ENCODE measurements at places on chromosomes 7 and 10.

DNA sequence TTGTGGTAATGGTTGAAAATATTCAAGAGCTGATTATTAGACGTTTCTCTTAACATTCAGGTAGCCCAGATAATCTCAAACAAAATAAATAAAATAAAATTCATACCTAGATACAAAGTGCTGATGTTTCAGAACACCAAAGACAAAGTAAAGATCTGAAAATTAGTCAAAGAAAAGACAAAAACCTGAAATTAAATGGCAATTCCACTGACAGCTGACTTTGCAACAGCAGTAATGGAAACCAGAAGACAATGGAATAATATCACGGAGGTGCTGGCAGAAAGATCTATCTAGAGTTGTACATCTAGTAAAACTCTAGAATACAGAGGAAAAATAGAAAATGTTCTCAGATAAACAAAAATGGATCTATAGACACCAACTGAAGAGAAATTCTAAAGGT, 58.0 kb upstream of the IKZF1 start:
- DNase-seq: no peak

- DNase-seq: no peak
These were observed 15.6 kb downstream of the NCOA4 start for GRCh38 chr10:46014683-46015405.

DNA sequence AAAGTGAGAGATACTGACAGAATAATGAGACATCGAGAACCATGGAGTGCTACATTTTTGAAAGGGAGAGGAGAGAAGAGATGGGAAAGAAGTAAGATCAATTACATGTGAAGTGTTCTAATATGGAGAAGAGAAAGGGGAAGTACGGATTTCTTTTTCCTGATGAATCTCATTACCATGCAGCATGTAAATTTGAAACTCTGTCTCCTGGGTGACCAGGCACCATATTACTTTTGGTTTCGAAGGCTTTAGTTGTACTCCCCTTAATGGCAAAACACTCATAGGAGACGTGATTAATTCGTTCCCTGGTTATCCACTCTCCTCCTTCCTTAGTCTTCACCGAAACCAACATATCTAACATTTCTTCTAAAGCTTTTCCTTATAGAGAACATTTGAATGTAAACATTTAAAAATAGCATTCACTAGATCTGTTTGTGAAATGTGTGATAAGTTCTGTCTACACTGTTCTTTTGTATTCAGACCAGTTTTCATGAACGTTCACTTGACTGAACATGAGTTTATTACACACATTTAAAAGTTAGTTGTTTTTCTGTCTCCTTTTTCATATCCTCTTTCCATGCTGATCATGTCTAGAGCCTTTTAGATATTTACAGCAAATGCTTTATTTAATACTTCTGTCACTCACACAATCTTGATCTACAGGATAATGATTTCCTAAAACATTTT, 80.2 kb upstream of the MSRB2 start:
- no peak for DNase-seq

- no peak for DNase-seq
These were observed 44.5 kb upstream of the CHCHD3 start for GRCh38 chr7:133126422-133126821.

DNA sequence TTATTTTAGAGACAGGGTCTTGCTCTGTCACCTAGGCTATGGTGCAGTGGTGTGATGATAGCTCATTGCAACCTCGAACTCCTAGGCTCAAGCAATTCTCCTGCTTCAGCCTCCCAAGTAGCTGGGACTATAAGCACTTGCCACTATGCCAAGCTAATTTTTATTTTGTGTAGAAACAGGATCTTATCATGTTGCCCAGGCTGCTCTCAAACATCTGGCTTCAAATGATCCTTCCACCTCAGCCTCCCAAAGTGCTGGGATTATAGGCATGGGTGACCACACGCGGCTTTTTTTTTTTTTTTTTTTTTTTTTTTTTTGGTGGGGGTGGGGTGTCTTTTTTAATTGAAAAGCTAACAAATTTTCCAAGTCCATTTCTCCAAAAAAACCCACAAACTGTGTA, 18.4 kb downstream of the HPS6 start:
- DNase-seq: no peak

- DNase-seq: no peak
These were observed 497.4 kb downstream of the RPS24 start for GRCh38 chr10:78531088-78531487.

DNA sequence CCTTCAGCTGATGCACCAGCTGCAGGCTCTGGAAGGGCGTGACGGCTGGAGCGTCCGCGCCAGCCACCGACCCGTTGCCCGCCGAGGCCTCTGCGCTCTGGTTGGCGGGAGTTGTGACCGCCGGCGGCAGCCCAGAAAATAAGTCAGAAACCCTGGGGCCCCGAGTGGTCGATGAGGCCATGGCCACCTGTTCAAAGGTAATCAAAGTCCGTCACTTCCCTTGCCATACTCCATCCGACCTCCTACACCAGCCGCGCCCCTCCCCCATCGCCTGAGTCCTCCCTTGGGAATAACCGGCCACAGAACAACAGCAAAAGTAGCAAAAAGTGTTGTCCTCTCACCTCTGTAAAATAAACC, 406 bp downstream of the PRLHR start:
- DNase-seq: no peak

- peak; percentile 70 for DNase-seq
These were observed 2.2 kb downstream of the MEOX2 start for GRCh38 chr7:15684111-15684800.

DNA sequence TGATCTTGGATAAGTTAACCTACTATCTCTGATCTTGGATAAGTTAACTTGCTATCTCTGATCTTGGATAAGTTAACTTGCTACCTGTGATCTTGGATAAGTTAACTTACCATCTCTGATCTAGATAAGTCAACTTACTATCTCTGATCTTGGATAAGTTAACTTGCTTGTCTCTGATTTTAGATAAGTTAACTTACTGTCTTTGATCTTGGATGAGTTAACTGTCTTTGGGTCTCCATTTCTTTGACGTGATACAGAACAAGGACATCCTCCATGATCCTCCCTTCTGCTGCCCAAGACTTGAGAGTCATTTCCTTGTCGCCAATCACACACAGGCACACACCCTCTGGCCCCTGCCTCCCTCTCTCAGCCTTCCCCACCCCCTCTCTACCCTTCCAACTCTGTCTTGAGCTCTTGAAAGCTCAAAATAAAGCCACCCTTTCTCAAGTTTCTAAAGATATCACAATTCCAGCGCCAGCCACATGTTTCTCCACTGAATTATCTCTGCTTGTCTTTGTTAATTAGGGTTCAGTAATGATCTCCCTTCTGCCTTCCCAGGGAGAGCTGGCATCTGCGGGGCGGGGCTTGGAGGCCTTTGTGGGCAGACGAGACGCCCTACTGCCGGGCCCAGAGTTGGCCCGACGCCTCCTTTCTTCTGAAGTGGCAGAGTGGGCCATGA, 85.1 kb upstream of the GTF2I start:
- no peak for DNase-seq

GRCh38 chr7:82605247-82605864, 161.8 kb upstream of the CACNA2D1 start:
- peak; percentile 79 for DNase-seq

- no peak for DNase-seq
These were observed 36.0 kb upstream of the DLD start for GRCh38 chr7:107854989-107855388.

- no peak for DNase-seq
These were observed 117.5 kb downstream of the SORBS1 start for GRCh38 chr10:95443636-95444035.

- no peak for DNase-seq
These were observed 629 bp upstream of the DNAJC9 start for GRCh38 chr10:73247509-73248258.

DNA sequence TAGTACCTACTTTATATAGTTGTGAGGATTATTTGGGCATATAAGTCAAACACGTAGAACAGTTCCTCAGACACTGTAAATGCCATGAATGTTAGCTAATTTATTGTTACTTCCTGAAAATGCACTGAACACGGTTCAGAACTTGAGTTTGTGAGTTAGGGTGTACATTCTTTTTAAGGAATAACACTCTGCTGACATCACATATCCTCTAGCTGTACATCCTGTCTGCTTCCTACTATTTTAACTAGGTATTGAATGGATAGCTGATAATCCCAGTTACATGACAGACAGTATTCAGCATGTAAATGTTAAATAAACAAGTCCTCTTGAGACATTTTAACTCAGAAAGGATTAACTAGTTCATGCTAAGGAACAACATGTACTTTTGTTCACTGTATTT, 16.0 kb downstream of the SAMD8 start:
- no peak for DNase-seq

DNA sequence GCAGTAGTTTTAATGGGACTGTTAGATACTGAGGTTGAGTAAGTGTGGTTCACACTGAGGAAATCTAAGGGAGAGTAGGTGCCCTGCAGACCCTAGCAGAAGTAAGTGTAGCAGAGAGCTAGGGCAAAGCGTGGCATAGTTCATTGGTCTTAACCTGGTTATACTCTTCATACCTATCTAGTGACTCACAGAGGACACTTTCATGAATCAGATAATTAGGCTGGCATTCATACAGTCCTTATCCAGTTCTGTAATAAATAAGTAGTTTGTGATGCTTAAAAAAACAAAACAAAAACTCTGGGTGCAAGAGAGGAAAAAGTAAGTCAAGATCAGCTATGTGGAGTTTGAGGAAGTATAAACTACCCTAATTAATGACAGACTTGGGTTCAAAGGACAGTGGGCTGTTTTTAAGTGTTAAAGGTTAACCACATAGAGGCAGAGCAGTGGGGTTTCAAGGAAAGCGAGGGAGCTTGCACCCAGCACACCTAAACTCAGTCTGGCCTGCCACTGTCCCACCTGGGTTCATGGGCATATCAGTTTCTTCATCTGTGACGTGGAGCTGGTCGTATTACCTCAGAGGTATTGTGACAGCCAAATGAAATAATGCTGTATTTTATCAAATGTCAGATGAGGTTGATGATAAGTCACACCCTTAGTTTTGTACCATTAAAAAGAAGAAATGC, 27.1 kb downstream of the LMTK2 start:
- no peak for DNase-seq

DNA sequence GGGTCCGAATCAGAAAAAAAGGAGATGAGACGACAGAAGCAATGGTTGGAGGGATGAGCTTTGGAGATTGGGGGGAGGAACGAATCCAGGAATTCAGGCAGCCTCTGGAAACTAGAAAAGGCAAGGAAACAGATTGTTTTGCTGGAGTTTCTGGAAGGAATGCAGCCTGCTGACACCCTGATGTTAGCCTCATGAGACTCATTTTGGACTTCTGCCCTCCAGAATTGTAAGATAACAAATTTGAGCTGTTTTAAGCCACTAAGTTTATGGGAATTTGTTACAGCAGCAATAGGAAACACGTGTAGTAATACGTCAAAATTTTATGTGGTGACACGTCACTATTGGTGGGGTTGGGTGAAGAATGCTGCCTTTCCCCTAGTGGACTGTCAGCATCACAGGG, 25.6 kb upstream of the NPS start:
- DNase-seq: no peak

- peak; percentile 11 for DNase-seq
These were observed 786 bp upstream of the CNOT4 start for GRCh38 chr7:135510592-135511183.

GRCh38 chr7:36547416-36547815, 157.8 kb downstream of the ANLN start:
- no peak for DNase-seq

DNA sequence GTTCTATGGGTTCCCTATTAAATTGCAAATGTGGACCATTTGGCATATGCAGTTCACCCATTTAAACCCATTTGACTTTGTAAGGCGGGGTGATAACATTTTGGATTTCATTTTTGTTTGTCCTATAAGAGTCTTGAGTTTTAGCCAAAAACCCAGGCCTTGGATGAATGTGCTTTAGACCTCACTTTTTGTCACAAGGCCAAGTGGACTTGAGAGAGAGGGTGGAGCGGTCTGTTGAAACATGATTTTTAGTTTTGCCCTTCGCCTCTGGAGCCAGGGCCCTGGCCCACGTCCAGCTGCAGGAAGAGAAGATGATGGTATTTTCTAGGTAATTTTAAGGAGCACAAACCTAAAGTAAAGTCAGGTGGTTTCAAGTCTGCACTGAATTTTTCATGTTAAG, 260.1 kb downstream of the SLC25A13 start:
- DNase-seq: no peak

GRCh38 chr7:14738086-14738485, 164.5 kb downstream of the DGKB start:
- no peak for DNase-seq

- no peak for DNase-seq
These were observed 128.5 kb upstream of the TNRC18 start for GRCh38 chr7:5552123-5552522.

DNA sequence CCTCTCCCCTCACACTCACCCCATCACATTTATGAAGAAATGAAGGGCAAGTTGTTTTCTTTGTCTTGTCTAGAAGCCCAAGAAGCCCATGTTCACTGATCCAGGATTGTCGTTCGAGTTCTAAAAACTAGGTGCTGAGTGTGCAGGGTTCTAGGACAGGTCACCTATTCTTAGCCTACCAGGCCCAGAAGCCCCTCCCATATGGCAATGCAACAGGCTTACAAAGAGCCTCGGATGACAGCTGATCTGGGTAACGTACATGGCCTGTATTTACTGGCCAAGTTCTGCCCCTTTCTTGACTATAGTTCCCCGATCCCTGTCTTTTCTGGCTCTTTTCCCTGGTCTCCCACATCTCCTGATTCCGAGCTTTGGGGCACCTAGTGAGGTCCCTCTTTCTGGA, 160.9 kb downstream of the FZD1 start:
- DNase-seq: no peak

- DNase-seq: no peak
These were observed 717.5 kb upstream of the LRRN3 start for GRCh38 chr7:110373416-110373815.

- DNase-seq: no peak
These were observed 278.2 kb downstream of the PLXDC2 start for GRCh38 chr10:20094226-20094976.

DNA sequence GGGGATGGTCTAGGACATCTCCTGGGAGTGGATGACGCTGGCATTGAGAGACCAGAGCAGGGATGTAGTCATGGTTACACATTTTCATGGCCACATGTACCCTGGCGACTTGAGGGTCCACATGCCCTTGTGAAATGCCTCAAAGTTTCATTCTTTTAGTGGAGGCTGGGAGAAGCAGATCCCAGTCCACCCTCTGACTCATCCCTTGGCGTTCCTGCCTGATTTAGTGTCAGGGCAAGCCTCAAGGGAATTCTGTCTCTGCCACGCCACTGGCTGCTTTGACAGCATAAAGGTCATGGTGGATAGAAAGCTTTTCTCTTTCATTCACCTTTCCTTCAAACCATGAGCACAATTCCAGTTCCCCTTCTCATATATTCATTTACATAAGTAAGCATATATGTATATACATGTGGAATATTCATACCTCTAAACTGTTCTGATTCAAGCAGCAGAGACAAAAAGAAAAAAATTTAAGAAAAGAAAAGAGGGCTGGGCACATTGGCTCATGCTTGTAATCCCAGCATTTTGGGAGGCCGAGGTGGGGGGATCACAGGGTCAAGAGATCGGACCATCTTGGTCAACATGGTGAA, 21.8 kb upstream of the KIF5B start:
- no peak for DNase-seq

- no peak for DNase-seq
These were observed 45.0 kb upstream of the GPR37 start for GRCh38 chr7:124810605-124811004.

Measured in NCI-H748 treated with DMSO at 0.1 percent for 48 hours (cell line).